ENCODE measurements at places on chromosomes 1 and 21.

DNA sequence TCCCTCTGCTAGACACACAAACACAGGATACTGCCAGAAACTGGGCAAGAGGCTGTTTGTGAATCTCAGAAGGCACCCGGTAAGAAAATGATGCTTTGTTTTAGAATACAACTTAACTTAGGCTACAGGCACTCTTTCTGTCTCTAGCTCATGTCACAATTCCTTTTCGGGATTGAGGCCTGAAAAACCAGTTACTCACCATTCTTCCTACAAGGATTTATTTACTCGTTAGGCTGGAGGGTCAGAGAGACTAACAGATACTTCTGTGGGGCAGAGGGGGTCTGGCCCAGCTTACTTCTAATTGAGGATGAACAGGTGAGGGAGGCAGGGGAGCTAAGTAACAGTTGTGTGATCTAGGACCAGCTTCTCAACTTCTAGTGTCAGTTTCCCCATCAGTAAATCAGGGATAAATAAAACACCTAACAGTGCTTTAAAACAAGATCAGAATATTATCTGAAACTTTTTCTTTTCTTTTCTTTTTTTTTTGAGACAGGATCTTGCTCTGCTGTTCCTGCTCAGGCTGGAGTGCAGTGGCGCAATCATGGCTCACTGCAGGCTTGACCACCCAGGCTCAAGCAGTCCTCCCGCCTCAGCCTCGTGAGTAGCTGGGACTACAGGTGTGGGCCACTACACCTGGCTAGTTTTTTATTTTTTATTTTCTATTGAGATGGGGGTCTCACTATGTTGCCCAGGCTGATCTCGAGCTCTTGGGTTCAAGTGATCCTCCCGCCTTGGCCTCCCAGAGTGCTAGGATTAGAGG is 31.9 kb downstream of the NFYC start:
- no peak for DNase-seq

GRCh38 chr1:247146671-247147070 is 25.1 kb downstream of the ZNF124 start:
- DNase-seq: no peak

DNA sequence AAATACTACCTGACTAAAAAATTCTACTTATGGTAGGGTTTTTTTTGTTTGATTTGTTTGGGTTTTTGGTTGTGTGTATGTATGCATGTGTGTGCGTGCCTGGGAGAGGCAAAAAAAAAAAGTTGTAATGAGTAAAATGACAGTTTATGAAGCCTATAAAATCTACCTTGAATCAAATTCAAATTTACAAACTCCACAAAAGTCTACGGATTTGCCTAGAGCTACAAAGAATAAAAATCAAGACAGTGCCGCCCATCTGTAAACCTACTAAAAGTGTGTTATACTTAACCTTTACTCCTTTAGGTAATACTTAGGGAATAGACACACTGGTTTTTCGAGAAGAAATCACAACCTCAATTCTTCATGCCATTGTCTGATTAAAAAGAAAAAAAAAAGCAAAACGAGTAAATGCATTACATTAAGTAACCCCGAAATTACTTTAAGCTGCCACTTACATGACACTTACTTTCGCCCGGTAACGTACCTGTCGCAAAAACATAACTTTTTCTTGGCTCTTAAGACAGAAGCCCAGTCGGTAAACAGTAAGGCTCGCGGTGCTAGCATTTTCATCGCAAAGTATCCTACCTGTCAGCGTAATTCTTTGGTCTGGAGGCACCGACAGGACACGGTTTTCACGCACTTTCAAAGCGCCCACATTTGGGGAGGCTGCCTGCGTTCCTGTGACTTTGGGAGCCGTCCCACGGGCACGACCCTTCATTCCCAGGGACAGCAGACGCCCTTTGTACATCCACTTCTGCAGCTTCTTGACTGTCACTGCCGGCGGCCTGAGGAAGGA is 951 bp downstream of the SYDE2 start:
- DNase-seq: no peak

GRCh38 chr1:107548276-107548675 is 407.4 kb downstream of the NTNG1 start:
- no peak for DNase-seq

- peak; percentile 35 for DNase-seq
Measured at GRCh38 chr1:8317647-8318381, at the start of gene SLC45A1. TSS of gene SLC45A1 (plus strand) at chr1:8318114. CDS start at chr1:8324330, 6,216 bp downstream.

DNA sequence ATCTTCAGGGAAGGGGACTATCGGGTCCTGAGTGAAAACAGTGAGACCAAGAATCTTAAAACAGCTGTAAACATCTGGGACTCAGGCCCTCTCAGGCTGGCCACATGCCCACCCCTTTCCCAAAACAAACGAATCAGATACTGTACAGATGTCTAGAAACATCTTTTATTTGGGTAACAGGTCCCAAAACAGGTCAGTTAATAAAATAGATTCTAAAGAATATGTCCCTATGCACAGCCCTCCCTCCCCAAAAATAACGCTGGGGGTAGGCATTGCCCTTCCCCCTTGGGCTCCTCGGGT is 499 bp upstream of the CRTC2 start:
- no peak for DNase-seq
